ENCODE measurements at places on chromosomes 11 and 22.

GRCh38 chr11:65615950-65616574 lies 486 bp downstream of the PCNX3 start:
- DNase-seq: peak; percentile 90

DNA sequence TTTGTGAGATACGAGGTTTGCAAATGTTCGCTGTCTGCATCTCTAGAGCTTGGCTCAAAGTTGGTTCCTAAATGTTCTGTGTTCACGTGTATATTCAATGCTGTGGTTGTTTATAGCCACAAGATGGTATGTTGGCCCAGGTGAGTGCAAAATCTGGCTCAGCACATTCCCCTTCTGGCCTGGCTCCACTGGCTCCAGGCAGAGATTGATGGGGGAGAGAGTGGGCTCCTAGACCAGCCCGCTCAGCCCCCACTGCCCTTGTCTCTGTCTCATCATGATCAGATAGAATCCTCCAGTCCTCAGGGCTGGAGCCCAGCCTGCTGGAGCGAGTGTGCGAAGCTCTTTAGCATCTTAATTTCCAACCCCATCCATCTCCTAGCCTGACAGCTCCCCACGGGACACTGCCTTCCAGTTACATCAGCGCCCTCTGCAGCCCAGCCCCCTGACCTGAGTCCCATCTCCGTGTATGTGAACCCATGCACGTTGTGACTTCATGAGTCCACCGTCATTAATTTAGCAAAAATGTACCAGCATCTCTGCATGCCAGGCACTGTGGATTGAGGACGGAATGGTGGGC lies 2.0 kb downstream of the P2RX3 start:
- DNase-seq: no peak

DNA sequence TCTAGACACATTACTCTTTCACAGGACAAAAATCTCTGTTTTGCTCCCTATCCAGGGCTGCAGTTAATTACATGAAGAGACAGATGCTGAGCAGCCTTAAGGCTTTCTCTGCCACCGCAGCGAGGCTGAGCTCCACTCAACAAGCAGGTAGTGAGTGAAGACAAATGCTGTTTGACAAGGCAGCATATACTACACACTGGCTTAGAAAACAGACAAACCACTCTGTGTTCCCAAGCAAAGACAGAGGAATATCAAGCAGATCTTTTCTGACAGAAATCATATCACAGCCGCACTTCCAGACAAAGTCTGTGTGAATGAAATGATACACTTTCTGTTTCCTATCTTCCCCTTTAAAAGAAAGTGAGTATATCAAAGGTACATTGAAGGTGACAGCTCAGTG lies 368.1 kb downstream of the DCDC1 start:
- DNase-seq: no peak

GRCh38 chr11:10294290-10294953 lies 403 bp upstream of the SBF2 start:
- no peak for DNase-seq

- DNase-seq: no peak
Measured at GRCh38 chr11:46099963-46100316, 21.3 kb downstream of the PHF21A start.

- no peak for DNase-seq
Measured at GRCh38 chr22:41479671-41480396, 10.9 kb downstream of the ACO2 start.

- DNase-seq: no peak
Measured at GRCh38 chr22:28656181-28656580, 23.5 kb downstream of the TTC28 start.

- DNase-seq: no peak
Measured at GRCh38 chr11:23097891-23098290, 237.6 kb upstream of the CCDC179 start.

DNA sequence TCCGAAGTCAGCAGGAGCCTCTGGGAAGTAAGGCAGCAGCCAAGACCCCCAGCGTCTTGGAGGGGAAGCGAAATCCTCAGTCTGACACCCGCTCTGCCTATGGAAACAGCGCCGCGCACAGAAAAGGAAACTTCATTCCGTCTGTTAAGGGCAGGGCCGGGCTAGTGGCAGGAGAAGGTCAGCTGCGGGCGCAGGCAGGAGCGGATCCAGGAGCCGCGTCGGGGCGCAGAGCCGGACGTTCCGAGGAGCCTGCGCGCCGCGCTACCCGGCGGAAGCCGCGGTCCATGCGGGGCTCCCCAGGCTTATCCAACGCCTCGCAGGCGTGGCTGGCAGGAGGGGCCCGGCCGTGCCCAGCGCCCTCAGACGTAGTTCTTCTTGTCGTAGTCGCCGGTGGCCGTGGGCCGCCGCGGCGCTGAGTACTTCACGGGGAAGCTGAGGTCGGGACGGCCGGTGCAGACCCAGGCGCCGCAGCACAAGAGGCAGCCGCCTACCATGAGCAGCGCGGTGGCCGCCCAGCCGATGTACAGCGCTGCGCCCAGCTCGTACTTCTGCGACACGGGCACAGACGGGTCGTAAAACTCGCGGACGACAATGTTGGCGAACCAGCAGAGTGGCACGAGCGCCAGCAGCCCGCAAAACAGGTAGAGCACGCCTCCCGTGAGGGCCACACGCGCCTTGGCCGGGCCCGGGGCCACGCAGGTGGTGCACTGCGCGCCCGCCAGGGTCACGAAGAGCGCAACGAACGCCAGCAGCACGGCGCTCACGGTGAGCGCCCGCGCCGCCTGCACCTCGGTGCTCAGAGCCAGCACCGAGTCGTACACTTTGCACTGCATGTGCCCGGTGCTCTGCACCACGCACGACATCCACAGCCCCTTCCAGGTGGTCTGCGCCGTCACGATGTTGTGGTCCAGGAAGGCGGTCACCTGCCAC lies 705 bp downstream of the CLDN5 start:
- no peak for DNase-seq

- DNase-seq: no peak
Measured at GRCh38 chr11:121466063-121466794, 13.5 kb upstream of the SORL1-AS1 start.

- DNase-seq: no peak
Measured at GRCh38 chr11:125772834-125773505, 5.7 kb downstream of the PATE2 start.

DNA sequence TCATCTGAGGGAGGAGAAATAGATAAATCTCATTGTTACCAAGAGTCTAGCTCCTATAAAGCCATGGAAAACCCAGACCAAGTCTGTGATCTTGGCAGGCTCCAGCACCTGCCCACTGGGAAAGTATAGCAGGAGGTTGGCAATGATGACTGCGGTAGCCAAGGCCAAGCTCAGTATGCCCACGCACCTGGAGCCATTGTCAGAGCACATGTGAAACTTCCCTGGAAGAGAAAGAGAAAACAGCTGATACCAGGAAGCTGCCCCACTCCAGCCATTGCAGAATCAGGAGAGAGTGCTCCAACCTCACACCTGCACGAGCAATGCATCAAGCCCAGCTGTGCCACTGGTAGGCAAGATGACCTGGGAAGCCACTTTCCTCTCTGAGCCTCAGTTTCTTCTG lies 62.2 kb upstream of the HEPHL1 start:
- no peak for DNase-seq
